ENCODE measurements at places on chromosomes 7 and 10.

GRCh38 chr7:106190589-106191330 lies 78.6 kb upstream of the SYPL1 start:
- DNase-seq, result no peak

DNA sequence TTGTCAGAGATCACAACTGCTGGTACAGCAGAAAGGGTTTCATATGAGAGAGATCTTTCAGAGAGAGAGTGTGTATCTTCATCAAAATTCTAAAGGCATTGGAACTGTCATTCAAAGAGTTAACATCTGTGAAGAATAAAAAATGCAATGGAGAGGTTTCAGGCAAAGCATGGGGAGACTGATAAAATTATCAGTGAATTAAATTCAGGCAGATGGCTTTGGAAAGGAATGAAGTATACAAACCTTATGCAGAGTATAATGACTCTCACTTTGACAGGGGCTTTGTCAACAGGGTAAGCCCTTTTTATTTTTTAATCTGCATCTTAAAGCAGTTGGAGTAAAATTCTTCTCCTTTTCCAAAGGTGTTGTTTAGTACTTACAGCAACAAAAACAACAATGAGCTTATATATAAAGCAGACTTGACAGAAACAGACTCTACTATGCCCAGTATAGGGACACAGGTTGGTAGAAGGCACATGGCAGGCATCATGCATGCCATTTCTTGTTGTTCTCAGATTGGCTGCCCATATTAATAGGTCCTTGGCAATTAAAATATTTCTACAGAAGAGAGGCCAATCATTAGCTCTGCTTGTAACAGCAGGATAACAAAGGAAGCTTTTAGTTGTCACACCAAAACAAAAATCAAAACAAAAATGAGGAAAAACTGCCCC lies 54.9 kb upstream of the NXPH1 start:
- no peak for DNase-seq

GRCh38 chr10:23324351-23324750 lies 20.2 kb downstream of the C10orf67 start:
- DNase-seq, result no peak

GRCh38 chr10:8128511-8128910 lies 74.0 kb downstream of the GATA3 start:
- no peak for DNase-seq

- no peak for DNase-seq
These were observed 40.7 kb upstream of the SDK1 start for GRCh38 chr7:3260401-3260715.

DNA sequence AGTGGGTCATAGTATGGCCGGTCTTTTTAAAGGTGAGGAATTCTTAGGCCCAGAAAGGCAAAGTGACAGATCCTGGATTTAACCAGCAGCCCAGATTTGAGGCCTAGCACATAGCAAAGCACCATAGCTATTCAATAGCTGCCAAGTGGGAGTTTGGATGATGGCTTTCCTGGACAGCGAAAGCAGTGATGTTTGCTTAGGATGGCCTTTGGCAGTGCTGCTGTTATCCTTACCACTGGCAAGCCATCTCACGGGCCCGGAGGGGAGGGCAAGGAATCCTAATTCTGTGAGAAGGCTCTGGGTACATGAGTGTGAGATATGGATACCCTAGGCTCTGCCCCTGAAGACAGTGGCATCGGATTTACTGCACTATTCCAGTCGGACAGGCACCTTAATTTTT lies 50.4 kb downstream of the TCF7L2 start:
- no peak for DNase-seq

GRCh38 chr10:63456437-63457210 lies 9.2 kb downstream of the JMJD1C start:
- no peak for DNase-seq
